ENCODE measurements at places on chromosomes 11 and 22.

DNA sequence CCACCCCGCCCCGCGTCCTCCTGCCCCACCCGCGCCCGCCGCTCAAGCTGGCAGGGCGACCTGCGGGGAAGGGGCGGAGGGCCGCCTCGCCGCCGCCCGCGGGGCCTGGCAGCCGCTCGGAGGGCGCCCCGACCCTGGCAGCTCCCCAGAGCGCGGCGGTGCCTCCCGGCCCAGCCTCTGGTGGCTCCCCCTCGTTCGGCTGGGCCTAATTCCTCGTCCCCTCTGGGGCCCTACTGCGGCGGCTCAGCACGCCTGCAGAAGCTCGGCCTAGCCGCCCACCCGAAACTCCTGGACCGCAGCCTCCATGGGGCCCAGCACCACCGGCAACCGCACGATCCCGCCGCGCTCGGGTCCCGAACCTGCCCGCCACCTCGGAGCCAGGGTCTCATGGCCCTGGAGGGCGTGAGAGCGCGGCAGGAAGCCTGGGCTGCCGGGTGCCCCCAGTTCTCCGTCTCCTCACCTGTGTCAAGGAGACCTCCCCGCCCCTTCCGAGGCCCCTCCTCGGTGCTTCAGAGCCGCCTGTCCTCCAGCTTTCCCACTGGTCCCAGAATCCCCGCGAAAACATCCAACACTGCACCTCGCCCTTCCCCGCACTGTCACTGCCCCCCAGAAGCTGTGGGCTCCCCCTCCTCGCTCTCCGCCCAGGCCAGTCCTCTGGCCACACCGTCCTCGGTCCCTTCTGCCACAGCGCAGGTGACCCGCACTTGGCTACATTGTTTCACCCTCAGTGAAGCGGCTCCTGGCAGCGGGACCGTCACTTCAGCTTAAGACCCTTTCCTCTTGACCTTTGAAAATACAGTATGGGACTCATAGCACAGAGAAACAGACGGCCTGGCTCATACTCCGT is 613 bp upstream of the GSC2 start:
- no peak for DNase-seq

- DNase-seq, result no peak
These were observed 113.9 kb upstream of the TMEM45B start for GRCh38 chr11:129701706-129702105.

- no peak for DNase-seq
These were observed 57.8 kb downstream of the ENDOD1 start for GRCh38 chr11:95147364-95147905.

- no peak for DNase-seq
These were observed 146.8 kb upstream of the LARGE1 start for GRCh38 chr22:34067031-34067430.

- DNase-seq, result no peak
These were observed 1400.8 kb upstream of the TENM4 start for GRCh38 chr11:80841675-80842074.

GRCh38 chr22:33544707-33545106 is 375.6 kb downstream of the LARGE1 start:
- DNase-seq, result no peak

GRCh38 chr11:61542705-61543104 is 34.2 kb downstream of the LRRC10B start:
- no peak for DNase-seq

- DNase-seq, result no peak
These were observed 39.0 kb downstream of the TBX1 start for GRCh38 chr22:19799322-19800190.

DNA sequence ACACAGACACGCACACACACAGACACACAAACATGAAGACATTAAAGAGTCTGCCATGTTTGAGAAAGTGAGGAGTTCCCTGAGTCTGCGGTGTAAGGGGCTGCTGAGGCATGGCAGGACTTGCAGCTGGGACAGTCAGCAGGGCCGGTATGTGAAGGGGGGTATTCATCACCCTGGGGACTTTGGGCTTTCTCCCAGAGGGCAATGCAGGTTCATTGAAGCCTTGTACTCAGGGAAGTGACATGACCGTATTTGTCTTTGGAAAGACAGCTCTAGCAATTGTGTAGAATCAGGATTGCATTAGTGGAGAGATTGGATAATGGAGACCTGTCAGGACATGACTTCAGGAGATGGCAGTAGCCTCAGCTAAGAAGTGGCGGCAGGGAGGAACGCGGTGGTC is 9.4 kb upstream of the ADAMTS8 start:
- no peak for DNase-seq

DNA sequence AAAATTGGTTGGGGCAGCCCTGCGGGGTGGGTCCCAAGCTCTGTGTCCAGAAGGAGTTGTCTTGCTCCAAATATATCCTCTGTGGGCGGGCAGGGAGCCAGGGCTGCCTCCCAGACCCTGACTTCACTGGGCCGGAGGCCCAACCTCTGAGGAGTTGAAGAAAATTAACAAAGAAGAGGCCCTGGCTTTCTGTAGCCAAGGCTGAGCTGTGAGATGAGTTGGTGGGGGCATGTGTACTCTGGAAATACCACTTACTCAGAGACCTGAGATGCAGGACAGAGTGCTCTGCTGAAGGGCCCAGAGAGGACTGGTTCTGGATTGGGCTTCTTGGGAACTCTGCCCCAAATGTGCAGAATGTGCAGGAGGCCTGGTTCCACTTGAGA is 96.3 kb downstream of the SWAP70 start:
- DNase-seq, result no peak

GRCh38 chr11:206526-207207 is 532 bp downstream of the BET1L start:
- DNase-seq, result no peak

- DNase-seq, result no peak
These were observed 10.2 kb downstream of the PMM1 start for GRCh38 chr22:41579297-41579996.

- DNase-seq, result no peak
These were observed 1.0 kb upstream of the GLB1L2 start for GRCh38 chr11:134330611-134331353.

GRCh38 chr22:35349704-35350538 is 31.0 kb upstream of the HMOX1 start:
- DNase-seq, result peak; percentile 70

GRCh38 chr11:131993246-131993645 is 622.8 kb downstream of the NTM start:
- no peak for DNase-seq

- no peak for DNase-seq
These were observed 217.0 kb upstream of the ZBED5 start for GRCh38 chr11:11074686-11075335.

DNA sequence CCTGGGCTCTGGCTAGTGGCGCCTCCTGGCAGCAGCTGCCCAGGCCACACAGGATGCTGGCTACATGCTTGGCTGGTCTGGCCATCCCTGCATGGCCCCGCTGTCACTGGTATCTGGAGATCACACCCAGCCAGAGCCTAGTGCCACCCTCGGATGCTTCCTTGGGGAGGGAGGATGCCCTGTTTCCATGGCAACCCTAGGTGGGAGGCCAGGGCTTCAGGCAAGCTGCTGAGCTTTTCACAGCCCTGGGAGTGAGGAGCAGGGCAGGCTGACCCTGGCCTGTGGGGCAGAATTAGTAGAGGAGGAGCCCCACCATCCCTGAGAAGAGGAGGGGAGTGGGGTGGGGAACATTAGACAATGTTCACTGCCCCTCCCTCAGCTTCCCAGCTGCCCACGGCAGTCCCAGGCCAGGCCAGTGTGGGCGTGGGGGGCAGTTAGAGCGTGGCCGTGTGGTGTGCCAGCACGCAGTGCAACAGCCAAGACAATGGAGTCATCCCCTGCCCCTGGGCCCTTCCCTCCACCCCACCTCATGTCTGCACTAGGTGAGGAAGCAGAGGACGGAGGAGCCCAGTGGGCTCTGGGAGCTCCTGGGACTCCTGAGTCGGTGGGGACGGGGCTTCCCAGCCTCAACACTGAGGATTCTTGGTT is 50.4 kb downstream of the PARVB start:
- no peak for DNase-seq

DNA sequence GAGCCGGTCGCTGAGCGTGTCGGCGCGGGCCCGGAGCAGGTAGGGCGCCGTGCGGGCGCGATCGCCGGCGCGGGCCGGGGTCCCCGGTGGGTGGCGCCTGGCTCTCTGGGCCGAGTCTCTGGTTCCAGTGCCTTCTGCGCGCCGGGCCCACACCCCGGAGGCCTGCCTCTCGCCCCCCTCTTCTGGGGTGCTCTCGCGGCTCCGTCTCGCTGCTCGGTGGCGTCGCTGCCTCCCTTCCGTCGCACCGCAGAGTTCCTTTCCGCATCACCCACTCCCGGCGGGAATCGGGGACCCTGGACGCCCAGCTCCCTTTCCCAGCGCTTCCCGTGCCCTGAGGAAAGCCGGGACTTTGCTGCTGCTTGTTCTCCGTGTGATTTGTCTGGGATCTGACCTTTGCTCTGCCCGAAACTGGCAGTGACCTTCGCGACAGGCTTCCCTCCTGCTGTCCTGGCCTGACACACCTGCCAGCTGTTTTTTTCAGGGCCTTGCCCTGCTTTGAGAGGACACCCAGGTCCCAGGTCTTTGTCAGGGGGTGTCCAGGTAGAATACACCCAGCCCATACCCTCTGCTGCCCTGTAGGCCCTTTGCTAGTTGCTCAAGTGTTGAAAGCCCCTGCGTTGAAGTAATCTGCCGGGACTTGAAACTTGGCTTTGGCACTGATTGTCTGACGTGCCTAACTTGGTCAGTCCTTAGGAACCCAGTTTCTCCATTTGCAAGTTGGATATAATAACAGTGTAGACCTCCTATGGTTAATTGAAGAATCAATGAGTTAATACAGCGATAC is 711 bp downstream of the FDX1 start:
- peak; percentile 58 for DNase-seq

GRCh38 chr11:93133488-93134109 is 64.2 kb downstream of the SLC36A4 start:
- DNase-seq, result peak; percentile 67

- DNase-seq, result no peak
These were observed 527.8 kb downstream of the BRD1 start for GRCh38 chr22:49299821-49300231.

GRCh38 chr11:79940165-79940564 is 499.3 kb upstream of the TENM4 start:
- no peak for DNase-seq

DNA sequence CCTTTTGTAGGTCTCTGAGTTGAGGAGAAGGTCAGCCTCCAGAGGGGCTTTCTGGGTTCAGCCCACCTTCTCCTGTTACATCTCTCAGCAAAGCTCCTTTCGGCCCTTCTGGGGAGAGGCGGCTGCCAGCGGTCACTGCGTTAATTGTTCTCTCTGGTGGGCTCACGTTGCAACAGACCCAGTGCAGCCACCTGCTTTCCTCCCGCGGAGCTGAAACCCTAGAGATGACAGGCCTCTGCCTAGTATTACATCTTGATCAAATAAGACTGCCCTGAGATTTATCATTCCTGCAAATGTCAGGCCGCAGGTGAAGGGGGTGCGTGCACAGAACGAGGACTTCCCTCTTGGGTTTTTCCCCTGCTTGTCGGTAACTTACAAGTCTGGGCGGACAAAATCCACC is 43.2 kb upstream of the CREB3L1 start:
- DNase-seq, result peak; percentile 50

- no peak for DNase-seq
These were observed 65.1 kb downstream of the PRSS23 start for GRCh38 chr11:86865436-86865835.

GRCh38 chr11:68810164-68810563 is 31.6 kb downstream of the CPT1A start:
- no peak for DNase-seq

GRCh38 chr22:17928391-17928790 is 96.0 kb downstream of the MICAL3 start:
- no peak for DNase-seq

- peak; percentile 75 for DNase-seq
These were observed 12.9 kb downstream of the ABTB2 start for GRCh38 chr11:34344768-34345539.

- no peak for DNase-seq
These were observed 13.8 kb downstream of the LARGE1 start for GRCh38 chr22:33906475-33906874.

DNA sequence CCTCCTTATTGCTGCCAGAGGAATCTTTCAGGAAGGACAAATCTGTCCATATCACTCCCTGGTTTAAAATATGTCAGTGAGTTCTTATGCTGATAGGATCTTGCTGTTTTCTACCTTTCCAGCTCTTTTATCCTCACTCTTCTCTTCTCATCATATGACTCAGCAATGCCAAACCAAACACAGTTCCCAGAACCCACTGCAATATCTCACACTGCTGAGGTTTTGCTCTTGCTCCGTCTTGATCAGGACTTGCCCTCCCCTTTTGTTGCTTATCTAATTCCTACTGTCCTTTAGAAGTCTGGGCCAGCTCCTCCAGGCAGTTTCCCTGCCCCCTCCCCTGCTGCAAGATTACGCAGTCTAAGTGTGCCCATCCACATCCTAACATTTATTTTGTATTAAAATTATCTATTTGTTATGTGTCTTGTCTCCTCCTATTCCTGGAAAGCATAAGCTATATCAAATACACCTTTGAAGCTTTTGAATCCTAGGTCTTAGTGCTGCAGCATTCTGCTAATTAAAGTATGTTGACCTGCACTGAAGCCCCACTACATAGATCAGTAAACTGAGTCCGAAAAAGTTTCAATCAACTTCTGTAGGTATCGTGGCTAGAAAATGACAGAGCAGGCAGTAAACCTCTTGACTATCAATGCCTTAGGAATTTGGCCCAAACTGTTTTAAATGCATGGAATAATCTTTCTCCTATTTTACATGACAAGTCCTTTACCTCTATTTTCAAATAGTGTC is 119.2 kb upstream of the C11orf87 start:
- DNase-seq, result no peak

- peak; percentile 38 for DNase-seq
These were observed 59.6 kb upstream of the EMID1 start for GRCh38 chr22:29146091-29146560.

GRCh38 chr22:48889887-48890692 is 937.6 kb downstream of the BRD1 start:
- DNase-seq, result no peak

- DNase-seq, result no peak
These were observed 48.7 kb downstream of the SMIM38 start for GRCh38 chr11:69204246-69204940.

- peak; percentile 9 for DNase-seq
These were observed 145.7 kb downstream of the TTC17 start for GRCh38 chr11:43504316-43504950.

GRCh38 chr11:64621283-64622019 is 30.4 kb downstream of the SLC22A12 start:
- DNase-seq, result no peak

DNA sequence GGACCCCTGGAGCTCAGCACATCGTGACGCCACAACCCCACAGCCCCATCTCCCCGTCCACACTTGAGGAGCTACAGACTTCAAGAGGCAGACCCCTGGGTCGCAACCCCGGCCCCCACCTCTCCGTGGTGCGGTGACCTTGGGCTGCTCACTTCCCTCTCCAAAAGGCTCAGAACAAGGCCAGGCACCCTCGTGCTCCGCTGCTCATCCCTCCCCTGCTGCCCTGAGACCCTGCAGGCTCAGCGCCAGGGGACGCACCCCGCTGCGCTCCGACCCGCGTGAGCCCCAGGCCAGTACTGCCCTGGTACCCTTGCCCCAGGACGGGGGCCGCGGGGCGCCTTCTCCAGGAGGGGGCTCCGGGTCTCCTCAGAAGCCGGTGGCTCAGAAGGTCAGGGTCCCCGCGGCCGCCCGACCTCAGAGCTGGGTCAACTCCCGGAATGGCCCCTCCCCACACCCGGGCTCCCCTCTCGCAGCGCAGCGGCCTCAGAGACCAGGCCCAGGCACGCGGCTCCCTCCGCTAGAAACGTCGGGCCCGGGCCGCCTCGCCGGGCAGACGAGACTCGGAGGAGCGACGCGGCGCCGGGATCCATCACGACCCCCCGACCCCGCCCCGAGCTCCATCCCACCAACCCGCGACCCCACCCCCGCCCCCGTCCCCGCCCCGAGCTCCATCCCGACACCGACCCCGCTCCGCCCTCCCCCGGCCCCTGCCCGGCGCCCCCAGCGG is 563 bp downstream of the GATD1 start:
- DNase-seq, result peak; percentile 64

GRCh38 chr11:88348870-88349269 is 11.3 kb upstream of the CTSC start:
- no peak for DNase-seq

Data from NCI-H1092 treated with DMSO at 0.1 percent for 48 hours (cell line).